Tibial nerve (tissue), 4 donors: ENCODE measurements at places on chromosomes 13 and 19.

DNA sequence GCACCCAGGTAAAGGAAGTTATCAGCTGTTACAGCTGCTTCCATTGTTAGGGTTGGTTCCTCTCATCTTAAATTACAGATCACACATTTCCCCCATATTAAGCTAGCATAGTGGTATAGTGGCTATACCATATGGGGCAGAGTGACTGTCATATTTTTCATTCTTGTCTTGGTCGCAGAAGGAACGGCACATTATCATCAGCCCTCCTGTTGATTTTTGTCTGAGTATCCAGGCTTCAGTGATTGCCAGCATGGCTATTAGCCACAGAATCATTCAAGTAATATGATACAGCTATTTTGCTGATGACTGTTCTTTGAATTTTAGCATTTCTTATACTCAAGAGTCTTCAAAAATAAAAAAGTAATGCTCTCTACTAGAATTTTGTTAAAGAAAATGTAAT, 240.9 kb downstream of the LIG4 start:
- no peak for DNase-seq

- no peak for DNase-seq
These were observed 335.1 kb downstream of the GPC6 start for GRCh38 chr13:93561576-93562225.

DNA sequence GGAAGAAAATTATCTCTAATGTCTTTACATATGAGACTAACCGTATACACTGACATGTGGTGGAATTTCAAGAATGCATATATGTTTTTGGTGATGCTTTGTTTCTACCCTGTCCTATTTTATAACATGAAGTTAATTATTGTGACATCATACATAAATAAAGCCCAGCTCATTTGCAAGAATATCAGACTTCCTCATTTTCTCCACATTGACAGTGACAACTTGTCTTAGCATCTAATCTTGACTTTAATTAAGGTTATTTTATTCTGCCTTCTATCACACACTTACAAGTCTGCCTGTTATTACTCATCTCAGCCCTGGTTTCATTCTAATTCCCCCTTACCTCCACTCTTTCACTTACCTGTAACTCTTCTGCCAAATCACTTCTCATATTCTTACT, 140.6 kb upstream of the STARD13 start:
- DNase-seq, result no peak

DNA sequence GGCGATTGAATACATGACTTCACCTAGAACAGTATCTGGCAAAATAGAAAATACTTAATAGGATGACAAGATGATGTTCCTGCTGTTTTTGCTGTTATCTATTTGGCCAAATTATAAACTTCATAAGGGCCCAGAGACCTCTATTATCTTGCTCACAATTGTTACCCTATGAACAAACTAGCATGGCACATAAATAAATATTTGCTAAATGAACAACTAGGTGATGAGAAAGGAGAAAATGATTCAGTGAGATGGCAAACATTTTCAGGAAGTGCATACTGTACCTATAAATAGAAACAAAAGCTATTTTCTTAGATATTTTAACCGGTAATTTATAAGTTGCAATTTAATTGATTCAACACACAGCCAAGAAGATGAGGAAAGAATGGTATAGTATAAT, 78.4 kb downstream of the FAM216B start:
- no peak for DNase-seq

DNA sequence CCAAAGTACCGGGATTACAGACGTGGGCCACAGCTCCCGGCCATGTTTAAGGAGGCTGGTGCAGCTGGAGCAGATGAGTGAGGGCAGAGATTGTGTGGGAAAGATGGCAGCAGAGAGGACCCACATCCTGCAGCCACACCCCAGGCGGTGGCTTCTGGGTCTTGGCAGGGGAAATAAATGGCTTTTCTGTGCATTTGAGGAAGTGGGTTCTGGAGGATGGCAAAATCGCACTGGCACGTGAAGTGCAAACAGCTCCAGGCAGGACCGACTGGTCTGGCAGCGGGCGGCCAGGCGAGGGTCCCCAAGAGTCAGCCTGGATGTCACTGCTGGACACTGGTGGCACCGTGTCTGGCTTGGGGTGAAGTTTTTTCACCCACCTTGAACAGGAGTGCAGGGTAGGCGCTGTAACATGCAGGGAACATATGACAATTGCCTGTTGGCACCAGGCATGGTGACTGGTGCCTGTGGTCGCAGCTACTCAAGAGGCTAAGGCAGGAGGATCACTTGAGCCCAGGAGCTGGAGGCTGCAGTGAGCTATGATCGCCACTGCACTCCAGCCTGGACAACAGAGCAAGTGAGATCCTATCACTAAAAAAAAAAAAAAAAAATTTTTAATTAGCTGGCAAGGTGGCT, 8.4 kb downstream of the B3GNT3 start:
- peak; percentile 9 for DNase-seq

DNA sequence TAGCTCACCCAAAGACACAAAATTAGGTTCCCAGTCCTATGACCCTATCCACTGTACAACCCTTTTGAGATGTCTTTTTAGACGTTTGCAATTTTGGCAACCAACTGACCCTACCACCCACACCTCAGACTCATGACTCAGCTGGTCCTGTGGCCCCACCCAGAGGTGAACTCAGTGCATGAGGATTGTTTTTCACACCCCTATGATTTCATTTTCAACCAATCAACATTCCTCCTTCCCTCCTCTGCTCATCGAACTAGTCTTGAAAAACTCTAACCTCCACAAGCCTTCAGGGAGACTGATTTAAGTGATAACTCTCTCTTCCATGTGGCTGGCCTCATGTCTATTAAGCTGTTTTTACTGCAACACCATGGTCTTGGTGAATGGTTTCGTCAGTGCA, 350.7 kb downstream of the UQCRFS1 start:
- DNase-seq, result no peak

GRCh38 chr13:89061821-89062220, 1390.7 kb downstream of the SLITRK5 start:
- DNase-seq, result no peak

DNA sequence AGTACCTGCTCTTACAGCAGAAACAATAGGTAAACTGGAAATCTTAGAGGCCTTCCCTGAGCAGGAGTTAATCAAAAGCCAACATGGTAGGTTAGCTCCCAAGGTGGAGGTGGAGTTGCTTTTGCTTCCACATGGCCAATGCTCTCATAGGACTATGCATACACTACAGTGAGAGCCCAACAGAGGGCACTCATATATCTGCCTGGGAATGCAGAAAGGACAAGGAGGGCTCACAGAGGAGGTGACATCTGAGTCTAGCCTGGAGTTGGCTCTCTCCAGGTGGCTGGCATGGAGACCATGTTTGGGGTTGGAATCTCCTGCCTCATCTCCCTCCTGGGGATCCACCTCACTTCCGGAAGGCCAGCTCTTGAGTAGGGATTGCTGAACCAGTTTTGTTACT, 34.6 kb downstream of the ATP8A2 start:
- no peak for DNase-seq

DNA sequence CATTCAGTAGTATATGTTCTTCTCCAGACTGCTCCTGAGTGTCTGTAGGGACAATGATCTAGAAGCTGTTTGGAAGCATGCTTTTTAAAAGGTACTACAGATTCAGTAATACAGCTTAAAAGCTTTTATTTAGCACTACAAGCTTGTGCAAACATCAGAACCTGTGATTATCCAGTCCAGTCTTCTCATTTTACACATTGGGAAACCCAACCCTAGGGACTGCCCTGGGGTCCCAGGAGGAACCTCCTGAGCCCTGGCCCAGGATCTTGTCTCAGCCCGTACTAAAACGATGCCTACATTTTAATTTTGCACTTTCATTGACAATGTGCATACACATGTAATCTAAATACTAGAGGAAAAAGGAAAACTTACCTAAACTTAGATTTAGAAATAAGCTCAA, 12.5 kb downstream of the DOCK9 start:
- no peak for DNase-seq

GRCh38 chr19:42323852-42324654, 1.4 kb upstream of the MEGF8 start:
- DNase-seq, result no peak

- DNase-seq, result no peak
These were observed 30.2 kb downstream of the ZFR2 start for GRCh38 chr19:3838661-3839060.

GRCh38 chr19:1665565-1666047, 13.2 kb upstream of the TCF3 start:
- no peak for DNase-seq
